Activated CD4-positive, CD25-positive, alpha-beta regulatory T cell treated with anti-CD3 and anti-CD28 coated beads, Interleukin-2, amount 50 U/mL, for 16 hours (primary cell): ENCODE measurements at places on chromosomes 11 and 22.

GRCh38 chr22:40862537-40862936, 624 bp upstream of the DNAJB7 start:
- DNase-seq, result no peak

GRCh38 chr22:43001271-43002201, 13.4 kb downstream of the PACSIN2 start:
- no peak for DNase-seq

- no peak for DNase-seq
Measured at GRCh38 chr11:131234221-131234620, 136.2 kb upstream of the NTM start.

DNA sequence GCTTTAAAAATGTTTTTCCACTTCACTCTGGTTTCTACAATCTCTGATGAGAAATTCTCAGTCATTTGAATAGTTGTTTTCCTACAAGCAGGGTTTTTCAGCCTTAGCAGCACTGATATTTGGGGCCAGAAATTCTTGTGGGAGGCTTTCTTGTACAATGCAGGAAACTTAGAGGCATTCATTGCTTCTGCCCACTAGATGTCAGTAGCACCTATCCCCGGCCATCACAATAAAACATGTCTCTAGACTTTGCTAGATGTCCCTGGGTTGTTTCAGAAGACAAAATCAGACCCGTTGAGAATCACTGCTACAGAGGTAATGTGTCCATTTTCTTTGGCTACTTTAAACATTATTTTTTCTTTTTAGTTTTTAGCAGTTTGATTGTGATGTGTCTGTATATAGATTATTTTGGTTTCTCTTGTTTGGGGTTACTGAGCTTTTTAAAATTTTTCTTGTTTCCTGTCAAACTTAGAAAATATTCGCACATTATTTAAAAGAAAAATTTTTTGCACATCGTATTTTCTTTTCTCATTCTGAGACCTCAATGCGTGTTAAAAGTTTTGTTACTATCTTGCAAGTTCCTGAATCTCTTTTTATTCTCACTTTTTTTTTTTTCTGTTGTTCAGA, 60.8 kb upstream of the CCDC179 start:
- no peak for DNase-seq

DNA sequence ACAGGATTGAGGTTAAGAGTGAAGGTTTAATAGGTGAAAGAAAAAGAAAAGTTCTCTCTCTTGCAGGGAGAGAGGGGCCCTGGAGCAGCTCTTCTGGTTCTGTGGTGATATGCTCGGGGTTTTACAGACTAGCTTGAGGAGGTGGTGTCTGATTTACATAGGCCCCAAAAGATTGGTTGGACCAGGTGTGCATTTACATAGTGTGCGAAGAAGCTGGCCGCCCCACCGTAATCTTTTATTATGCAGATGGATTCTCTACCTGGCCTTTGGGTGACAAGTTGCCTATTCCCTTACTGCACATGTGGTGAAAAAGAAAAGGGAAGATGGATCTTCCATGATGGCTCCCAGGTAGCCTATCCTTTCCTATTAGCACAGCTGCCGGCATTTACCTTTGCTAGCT, 219.9 kb upstream of the GRIA4 start:
- no peak for DNase-seq

- no peak for DNase-seq
Measured at GRCh38 chr11:86069408-86070101, 671 bp upstream of the PICALM start.

- no peak for DNase-seq
Measured at GRCh38 chr11:86671531-86672006, 847 bp downstream of the ME3 start.

- no peak for DNase-seq
Measured at GRCh38 chr11:113504586-113504985, 29.4 kb upstream of the DRD2 start.

DNA sequence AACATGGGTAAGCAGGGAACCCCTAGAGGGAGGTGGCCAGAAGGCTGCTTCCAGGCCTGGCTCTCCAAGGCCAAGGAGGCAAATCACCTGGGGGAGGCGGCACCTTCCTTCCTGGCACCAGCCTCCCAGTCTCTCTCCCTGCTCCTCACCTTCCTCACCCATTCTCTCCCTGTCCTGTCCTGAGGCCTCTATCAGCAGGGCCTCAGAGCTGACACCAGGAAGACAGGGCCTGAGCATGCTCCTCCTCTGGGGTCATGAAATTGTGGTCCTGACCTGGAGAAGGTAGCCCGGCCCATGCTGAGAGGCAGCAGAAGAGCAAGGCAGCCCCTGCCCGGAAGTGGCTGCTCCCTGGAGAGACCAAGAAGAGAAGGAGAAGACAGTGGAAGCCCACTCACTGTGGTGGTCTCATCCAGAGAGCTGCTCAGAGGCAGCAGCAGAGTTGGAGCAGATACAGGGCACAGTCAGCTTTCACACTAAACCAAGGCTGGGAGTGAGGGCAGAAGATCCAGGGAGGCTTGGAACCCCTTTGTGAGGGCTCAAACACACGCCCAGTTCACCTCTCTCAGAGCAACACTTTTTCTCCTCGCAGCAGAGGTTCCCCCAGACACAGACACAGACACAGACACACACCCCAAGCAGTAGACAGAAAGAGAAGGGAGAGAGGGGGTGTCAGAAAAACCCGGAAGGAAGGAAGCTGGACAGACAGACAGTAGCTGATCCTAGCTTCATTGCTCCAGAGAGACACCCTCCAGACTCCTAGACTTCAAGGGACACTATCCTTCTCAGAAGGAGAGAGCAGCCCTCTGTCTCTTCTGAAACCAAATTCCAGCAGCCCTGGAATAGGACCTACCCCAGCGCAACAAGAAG, 1.8 kb downstream of the BCL9L start:
- DNase-seq, result no peak

- DNase-seq, result no peak
Measured at GRCh38 chr22:49935561-49935960, 17.1 kb downstream of the CRELD2 start.

- DNase-seq, result no peak
Measured at GRCh38 chr11:64796047-64796756, 6.8 kb downstream of the MAP4K2 start.

GRCh38 chr11:68942095-68942620, 38.5 kb downstream of the IGHMBP2 start:
- DNase-seq, result no peak
